Natural killer cell treated with Interleukin-12 subunit alpha and Interleukin-12 subunit beta and Interleukin-15 and Interleukin-18, amount 100 ng/mL, for 72 hours (primary cell): ENCODE measurements at places on chromosomes 12 and 14.

DNA sequence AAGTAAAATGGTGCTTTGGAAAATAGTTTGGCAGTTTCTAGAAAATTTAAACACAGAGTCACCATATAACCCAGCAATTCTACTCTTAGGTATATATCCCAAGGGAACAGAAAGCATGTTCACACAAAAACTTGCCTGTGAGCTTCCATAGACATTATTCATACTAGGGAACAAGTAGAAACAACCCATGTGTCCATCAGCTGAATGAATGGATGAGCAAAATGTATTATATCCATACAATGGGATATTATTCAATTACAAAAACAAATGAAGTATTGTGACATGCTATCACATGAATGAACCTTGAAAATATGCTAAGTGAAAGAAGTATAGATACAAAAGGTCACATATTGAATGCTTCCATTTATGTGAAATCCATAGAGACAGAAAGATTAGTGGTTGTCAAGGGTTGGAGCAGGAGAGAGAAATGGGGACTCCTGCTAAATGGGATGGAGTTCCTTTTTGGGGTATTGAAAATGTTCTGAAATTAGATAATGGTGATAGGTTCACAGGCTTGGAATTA lies 7.9 kb downstream of the SLC10A1 start:
- DNase-seq, result no peak

- no peak for DNase-seq
These were observed at the start of gene PLEKHD1 for GRCh38 chr14:69484444-69485314. Gene PLEKHD1 (plus strand): TSS chr14:69484728. CDS start chr14:69484966, 238 bp downstream.

GRCh38 chr12:69151254-69151764 lies 88.1 kb upstream of the CPSF6 start:
- DNase-seq, result no peak

- DNase-seq, result peak; percentile 78
These were observed 143.9 kb upstream of the HIF1A start for GRCh38 chr14:61551384-61551783.

DNA sequence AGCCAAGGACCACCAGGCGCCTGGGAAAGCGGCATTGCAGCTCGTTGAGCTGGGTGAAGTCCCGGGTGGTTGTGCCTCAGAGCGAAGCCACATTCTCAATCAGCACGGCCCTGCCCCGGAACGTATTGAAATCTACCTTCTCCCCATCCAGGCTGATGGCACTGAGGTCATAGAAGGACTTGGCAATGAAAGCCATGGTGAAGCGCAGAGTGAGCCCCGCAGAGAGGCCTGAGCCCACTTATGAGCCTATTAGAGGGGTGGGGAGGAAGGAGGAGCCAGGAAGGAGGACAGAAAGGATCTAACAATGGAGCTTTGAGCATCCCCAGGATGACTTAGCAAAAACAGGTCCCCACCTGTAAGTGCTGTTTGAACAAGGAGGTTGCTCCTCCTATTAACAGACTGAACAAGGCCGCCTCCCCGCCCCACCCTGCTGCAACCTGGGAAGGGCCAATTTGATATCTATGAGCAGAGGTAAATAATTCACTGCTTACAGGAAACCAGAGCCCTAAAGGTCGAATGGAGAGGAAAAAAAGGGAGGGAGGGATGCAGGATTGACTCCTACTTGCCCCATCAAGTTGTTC lies at the start of gene GPX2:
GPX2 (minus strand) TSS at position 215 of the 581 bp plus-strand sequence; CDS start at position 196, 19 bp downstream.
- no peak for DNase-seq

DNA sequence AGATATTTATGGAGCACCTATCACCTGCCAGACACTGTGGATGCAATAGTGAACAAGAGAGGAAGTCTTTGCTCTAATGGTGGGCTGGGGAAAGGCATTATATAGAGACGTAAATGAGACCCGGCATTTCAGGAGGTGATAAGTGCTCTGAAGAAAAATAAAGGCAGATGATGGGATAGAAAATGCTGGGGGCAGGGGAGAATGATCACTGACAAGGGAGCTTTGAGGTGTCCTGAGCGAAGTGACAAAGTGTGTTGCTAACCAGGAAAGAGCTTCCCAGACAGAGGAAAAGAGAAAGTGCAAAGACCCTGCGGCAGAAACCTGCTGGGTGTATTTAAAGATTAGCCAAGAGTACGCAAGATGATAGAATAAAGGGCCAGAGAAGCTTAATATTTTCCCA lies 1096.1 kb downstream of the BCL11B start:
- DNase-seq, result no peak

- no peak for DNase-seq
These were observed 368.0 kb downstream of the C12orf50 start for GRCh38 chr12:87660987-87661774.

GRCh38 chr14:72616294-72616693 lies 277.6 kb downstream of the DPF3 start:
- no peak for DNase-seq

DNA sequence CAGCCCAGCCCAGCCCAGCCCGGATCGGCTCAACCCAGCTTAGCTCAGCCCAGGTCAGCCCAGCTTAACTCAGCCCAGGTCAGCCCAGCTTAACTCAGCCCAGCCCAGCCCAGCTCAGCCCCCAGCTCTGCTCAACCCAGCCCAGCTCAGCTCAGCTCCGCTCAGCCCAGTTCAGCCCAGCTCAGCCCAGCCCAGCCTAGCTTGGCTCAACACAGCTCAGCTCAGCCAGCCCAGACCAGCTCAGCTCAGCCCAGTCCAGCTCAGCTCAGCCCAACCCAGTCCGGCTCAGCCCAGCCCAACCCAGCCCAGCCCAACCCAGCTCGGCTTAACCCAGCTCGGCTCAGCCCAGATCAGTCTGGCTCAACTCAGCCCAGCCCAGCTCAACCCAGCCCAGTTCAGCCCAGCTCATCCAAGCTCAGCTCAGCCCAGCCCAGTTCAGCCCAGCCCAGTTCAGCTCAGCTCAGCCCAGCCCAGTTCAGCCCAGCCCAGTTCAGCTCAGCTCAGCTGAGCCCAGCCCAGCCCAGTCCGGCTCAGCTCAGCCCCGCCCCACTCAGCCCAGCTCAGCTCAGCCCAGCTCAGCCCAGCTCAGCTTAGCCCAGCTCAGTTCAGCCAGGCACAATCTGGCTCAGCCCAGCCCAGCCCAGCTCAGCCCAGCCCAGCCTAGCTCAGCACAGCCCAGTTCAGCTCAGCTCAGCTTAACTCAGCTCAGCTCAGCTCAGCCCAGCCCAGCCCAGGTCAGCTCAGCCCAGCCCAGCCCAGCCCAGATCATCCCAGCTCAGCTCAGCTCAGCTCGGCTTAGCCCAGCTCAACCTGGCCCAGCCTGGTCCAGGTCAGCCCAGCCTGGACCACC lies 331.7 kb downstream of the TMEM121 start:
- DNase-seq, result peak; percentile 51

GRCh38 chr12:52019113-52019770 lies 12.5 kb downstream of the TAMALIN start:
- no peak for DNase-seq

GRCh38 chr12:10234562-10234961 lies 21.9 kb downstream of the GABARAPL1 start:
- DNase-seq, result no peak

DNA sequence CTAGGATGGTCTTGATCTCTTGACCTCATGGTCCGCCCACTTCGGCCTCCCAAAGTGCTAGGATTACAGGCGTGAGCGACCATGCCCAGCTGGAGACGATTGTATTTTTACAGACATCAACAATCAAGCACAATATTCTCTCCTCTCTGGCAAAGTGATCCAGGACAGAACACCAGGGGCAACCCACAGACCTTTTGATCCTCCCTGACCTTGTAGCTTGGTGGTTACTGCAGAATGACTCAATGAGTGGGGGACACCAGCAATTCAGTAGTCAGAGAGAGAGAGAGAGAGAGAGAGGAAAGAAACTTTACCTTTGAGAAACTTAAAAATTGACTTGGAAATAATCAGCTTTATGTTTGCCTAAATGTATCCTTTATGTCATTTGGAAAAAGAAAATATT lies 51.2 kb downstream of the DRAM1 start:
- no peak for DNase-seq

GRCh38 chr14:88592031-88592430 lies 29.2 kb downstream of the ZC3H14 start:
- no peak for DNase-seq

DNA sequence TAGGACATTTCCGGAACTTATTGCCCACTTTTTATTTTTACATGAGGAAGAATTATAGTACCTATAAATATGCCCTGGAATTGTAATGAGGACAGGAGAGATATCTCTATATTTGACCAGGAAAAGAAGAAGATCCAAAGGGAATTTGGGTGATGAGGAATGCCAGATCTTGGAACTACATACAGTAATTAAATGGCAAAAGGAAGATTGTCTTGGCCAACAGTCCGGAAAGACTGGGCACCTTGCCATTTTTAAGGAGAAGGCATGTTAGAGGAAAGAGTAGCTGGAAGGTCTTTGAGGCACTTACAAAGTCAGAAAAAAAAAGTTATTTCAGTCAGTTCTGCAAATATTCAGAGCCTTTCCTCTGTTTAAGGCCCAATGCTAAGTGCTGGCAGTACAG lies 616.4 kb downstream of the MED13L start:
- no peak for DNase-seq

GRCh38 chr14:53209370-53209769 lies 56.2 kb upstream of the DDHD1 start:
- DNase-seq, result no peak

DNA sequence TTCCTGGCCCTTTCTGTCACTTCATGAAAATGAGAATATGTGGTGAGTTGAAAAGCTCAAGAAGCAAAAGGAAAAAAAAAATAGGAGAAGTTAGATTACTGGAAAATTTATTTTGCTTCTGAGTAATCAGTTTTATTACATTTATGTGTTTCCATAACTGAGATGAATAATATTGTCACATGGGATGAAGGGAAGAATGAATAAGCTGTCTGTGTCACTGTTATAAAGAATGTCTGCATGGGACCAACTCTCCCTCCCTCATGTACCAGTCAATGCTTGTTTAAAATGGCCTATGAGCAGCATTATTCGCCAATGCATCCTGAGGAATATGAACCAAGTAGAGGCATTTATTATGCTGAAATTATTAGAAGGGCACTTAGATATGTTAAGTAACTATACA lies 246.3 kb downstream of the PRKD1 start:
- DNase-seq, result no peak

- no peak for DNase-seq
These were observed 44.1 kb downstream of the FOS start for GRCh38 chr14:75322746-75323145.

DNA sequence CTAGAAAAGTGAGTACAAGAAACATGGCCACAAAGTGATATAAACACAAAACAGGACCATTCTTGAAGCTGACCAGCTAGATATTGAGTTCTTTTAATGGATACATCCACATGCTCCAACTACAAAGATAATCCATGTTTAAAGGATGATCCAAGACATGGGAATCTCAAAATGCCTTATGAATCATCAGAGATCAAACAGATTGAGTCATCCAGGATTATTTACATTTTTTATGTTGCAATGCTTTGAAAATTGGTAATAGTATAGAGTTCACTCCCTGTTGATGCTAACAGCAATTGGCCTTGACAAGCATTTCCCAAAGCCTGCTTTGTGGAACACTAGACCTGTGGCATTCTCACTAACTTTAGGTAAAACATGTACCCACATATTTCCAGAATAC lies 293.0 kb upstream of the TBX3 start:
- no peak for DNase-seq

DNA sequence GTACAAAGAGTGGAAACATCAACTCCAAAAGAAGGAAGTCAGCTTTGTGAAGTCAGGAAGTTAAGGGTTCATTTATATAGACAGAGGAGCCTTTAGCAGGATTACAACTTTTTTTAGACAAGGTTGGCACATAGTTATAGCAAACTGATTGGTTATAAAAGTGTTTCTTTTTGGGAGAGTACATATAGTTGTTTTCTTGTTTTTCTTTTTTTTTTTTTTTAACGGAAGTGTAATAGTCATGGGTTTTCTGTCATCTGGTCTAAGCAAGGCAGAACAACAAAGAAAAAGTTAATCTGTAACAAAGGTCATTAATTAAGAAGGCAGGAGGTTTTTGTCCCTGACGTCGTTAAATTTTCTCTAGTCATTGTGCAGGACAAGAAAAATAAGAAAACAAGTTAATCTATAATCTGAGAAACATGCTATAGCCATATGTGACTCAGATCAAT lies 13.0 kb upstream of the MFAP5 start:
- no peak for DNase-seq

DNA sequence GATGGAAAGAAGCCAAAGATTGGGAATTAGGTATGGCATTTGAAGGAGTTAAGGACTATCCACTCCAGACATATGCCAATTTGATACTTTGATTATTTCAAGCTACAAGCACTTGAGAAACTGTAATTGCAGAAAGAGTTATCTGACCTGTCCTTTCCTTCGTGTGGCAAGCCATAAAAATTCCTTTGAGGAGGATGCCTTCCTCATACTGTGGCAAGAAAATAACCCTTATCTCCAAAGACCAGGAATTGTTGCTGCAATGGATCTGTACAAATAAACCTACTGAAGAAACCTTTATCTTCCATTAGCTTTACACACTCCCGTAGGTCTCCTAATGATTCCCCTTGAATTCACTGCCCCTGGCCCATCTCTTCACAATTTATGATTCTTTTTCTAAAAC lies 165.1 kb upstream of the AMIGO2 start:
- DNase-seq, result no peak

DNA sequence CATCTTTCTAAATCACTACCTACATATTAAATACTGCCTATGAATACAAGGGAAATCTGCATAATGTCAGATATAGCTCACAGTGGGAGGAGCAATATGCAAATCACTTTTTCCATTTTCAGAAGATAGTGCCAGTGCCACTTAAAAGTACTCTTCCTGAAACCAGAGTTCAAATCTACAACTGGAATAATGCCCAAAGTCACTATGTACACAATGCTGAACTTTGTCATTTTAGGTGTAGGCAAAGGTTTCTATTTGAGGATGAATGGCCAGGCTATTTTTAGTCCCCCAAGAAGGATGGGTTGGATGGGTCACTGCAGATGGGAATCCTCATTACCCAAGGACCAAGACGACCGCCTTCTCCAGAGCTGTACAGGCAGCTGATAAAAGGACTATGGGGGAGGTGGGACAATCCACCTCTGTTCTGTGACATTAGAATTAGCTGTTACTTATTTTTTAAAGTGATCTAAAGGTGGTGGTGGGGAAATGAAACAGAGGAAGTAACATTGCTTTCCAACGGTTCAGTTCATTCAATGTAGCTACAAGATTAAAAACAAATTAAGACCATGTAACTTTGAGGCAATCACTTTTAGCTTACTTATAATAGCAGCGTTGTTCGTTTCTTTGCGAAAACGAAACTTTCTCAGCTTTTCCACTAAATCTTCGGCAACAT lies 5.6 kb downstream of the GMFB start:
- no peak for DNase-seq

DNA sequence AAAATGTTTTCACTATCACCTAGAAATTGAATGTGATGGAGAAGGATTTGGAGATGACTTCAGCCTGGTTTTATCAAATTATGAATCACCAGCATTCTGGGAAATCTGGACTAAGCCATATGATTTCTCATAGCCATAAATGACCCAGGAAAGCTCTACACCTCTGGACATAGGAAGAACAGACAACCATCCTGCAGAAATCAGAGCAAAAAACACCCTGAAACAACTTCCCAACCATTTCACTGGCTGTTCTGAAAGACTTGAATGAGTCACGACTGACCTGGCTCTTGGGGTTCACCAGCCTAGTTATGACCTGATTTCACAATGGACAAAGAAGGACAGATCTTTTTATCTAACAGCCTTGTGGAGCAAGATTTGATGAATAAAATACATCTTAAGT lies 123.8 kb downstream of the KCNH5 start:
- DNase-seq, result no peak
